ENCODE measurements at places on chromosomes 1 and 21. TPM values are rescaled to one million over a fixed set of nuclear protein-coding genes. Genes with fewer than 3 reads are reported as not detected.

DNA sequence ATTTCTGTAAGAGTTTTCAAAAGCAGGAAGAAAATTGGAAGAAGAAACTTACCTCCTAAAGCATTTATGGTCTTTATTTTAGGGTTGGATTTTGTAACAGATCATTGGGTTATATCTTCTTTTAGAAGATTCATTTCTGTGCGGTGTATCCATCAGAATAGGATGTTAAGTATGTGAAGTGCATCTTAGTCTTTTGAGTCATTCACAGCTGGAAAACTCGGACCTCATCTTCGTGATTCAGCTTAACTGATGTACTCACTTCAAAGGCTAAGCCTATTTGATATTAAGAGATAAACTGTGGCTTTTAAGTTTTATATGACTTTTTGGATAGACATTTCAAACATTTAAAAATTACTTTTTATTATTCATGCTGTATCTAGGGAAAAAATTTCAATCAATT, 56.3 kb downstream of the GIPC2 start:
- DNase-seq: no peak

Gene GBP3
- total RNA-seq: 32.7 TPM

Gene LYSMD1
- 19.3 TPM for total RNA-seq

Gene MYBPH
- total RNA-seq: not detected

Gene C1orf141
- total RNA-seq: not detected
